ENCODE measurements at places on chromosomes 11 and 22.

GRCh38 chr22:43515902-43516301, 104.1 kb downstream of the MPPED1 start:
- no peak for DNase-seq

GRCh38 chr11:116697011-116697410, 75.8 kb downstream of the BUD13 start:
- DNase-seq = no peak

- no peak for DNase-seq
Measured at GRCh38 chr11:35321532-35322317, 97.6 kb downstream of the SLC1A2 start.

DNA sequence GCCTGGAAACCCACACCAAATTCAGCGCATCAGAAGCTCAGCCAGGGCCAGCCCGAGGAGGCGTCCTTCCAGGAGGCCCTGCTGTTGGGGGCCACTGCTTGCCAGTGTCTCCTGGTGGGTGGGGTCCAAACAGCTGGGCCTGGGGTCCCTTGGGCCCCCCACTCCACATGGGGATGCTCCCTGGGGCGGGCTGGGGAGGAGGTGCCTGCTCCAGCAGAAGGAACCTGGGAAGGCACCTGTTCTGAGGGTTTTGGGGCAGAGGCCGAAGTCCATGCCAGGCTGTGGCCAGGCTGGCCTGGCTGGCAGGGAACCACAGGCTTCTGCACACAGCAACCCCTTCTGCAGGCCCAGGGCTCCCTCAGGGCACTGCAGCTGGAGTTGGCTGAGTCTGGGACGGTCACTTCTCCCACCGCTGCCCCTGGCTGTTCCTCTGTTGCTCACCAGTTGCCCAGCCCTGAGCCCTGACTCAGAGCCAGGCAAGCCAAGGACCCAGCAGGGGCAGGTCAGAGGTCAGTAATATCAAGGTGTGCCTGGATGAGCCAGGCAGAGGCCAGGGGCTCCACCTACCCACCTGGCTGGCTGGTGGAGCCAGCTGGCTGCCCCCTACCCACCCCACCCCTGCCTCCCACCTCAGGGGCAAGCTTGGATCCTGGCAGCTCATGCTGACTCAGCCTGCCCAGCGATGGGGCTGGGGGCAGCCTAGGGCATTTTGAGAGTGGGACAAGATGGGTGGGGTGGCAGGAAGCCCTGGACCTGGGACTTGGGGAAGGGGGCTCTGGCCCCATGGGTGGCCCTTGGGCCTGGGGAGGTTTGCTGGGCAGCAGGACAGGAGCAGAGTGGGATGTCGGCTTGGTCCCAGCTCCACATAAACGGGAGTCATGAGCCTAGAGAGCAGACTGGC, 12.0 kb upstream of the PHLDA2 start:
- no peak for DNase-seq

DNA sequence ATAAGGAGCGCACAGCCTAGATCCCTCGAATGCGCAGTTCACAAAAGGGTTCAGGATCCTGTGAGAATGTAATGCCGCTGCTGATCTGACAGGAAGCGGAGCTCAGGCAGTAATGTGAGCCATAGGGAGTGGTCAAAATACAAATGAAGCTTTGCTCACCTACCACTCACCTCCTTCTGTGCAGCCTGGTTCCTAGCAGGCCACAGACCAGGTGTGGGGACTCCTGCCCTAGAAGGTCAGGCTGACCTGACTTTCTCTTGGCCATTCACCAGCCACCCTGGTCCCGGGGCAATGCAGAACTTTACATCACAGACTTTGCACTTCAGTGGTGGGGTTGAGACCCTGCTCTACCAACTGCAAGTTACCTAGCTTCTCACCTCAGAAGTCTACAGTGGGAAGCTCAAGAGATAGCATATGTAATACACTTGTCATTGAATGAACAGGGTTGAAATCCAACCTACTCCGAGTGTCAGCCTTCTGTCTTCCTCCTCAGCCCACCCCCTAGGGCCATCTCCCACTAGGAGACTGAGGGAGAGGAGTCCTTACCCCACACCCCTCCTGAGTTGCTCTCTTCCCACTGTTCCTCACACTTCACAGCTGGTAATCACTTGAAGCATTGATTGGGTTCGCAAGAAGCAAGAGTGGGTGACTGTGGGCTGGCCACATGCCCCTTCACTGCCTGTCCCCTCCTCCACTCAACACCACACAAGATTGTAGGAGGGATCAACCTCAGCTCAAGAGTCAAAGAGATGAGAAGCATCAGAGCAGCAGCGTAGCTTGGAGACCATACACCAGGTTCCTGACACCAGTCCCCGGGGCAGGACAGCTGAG, 2.0 kb upstream of the KCNJ1 start:
- no peak for DNase-seq

DNA sequence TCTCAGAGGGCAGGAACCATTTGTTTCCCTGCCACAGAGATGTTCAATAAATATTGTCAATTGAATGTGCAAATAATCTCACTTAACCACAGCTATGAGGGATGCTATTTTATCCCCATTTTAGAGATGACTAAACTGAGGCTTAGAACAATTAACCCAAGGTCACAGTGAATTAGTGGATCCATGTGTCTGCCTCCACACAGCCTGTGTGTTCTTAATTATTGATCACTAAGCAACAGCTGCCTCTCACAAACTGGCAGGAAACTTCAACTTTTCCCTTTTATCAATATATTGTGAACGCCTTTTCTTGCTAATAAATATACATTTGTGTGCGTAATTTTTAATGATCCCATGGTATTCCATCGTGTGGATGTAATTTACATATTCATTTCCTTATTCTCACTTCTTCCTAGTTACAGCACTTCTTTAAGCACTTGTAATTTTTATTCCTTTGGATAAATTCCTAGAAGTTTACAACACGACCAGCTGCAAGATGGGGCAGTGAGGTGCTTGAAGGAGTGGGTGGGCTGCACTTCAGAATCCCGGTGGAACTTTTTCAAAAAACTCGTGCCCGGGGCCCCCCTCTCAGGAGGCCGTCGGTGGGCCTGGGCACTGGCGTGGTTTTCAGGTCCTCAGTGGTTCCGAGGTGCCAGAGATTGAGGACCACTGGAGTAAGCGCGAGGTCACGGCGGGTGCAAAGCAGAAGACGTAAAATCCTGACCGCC, 915 bp upstream of the SREBF2 start:
- no peak for DNase-seq

DNA sequence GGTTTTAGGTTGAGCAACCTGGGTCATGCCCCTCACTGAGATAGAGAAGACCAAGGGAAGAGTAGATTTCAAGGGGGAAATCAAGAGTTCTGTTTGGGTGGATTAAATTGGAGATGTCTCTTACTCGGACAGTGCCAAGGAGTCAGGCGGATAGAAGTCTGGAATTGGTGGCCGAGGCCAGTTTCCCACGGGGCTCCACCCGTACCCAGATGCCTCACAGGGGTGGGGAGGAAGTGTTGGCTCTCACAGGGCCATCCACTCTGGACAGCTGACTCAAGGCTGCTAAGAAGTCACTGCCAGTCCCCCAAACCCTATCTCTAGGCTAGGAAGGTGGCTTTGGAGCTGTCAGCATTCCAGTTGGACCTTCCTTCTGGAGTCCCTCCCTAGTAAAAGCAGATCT, 79.1 kb upstream of the TIMP3 start:
- DNase-seq = no peak

DNA sequence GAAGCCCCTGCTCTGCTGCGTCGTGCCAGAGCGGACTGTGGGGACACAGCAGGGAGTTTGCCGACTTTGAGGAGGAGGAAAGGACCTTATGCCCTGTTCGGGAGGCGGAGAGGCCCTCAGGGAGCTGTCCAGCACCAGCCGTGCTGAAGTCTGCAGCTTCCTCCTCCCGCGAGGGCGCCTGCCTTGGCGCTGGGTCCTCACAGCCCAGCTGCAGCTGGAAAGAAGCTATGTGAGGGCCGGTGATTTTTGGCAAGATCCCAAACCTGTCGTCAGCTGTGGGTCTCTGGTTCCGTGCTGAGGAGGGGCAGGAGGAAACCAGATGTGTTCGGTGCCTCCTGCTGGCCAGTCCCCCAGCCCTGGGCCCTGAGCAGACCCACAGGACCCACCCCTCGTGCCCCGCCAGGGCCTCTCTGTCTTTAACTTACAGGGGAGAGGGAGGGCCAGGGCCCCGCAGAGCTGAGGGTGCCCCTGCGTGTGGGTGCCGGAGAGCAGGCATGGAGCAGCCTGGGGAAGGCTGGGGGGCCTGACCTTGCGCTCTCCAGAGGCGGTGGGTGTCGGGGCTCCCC, 12.0 kb downstream of the BRSK2 start:
- DNase-seq = no peak

GRCh38 chr11:121358760-121359159, 66.2 kb downstream of the SC5D start:
- no peak for DNase-seq

GRCh38 chr11:86152006-86152862, 83.3 kb upstream of the PICALM start:
- no peak for DNase-seq

Data from NCI-H2107 (cell line).